ENCODE measurements at places on chromosomes 2 and 18. TPM values are rescaled to one million over a fixed set of nuclear protein-coding genes. Genes with fewer than 3 reads are reported as not detected.

GRCh38 chr2:21486445-21486844 lies 362.7 kb downstream of the TDRD15 start:
- DNase-seq, result no peak

GRCh38 chr18:9751371-9752031 lies 43.4 kb downstream of the RAB31 start:
- no peak for DNase-seq

- DNase-seq, result no peak
Observed at GRCh38 chr2:45232818-45233217, 223.6 kb upstream of the SIX2 start.

GRCh38 chr2:99217929-99218501 lies 37.0 kb downstream of the MRPL30 start:
- DNase-seq, result peak; percentile 36

DNA sequence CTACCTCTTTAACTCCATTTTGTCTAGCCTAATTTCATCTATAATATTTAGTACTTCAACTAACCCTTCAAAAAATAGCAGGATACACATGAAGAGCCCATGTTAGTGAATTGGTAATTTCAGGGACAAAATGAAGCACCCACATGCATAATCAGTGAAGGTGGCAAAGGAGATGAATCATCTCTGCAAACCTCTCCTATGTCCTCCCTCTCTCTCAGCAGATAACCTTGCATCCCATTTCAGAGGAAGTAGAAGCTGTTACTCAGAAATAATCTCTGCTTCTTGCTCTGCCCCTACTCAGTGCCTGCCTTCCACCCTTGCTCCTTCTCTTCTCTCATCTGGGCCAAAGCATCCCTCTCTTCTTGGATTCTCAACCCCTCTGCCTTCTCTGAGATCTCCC lies 60.2 kb upstream of the CAVIN2 start:
- DNase-seq, result no peak

GRCh38 chr2:233817995-233818638 lies 36.2 kb downstream of the HJURP start:
- DNase-seq, result no peak

DNA sequence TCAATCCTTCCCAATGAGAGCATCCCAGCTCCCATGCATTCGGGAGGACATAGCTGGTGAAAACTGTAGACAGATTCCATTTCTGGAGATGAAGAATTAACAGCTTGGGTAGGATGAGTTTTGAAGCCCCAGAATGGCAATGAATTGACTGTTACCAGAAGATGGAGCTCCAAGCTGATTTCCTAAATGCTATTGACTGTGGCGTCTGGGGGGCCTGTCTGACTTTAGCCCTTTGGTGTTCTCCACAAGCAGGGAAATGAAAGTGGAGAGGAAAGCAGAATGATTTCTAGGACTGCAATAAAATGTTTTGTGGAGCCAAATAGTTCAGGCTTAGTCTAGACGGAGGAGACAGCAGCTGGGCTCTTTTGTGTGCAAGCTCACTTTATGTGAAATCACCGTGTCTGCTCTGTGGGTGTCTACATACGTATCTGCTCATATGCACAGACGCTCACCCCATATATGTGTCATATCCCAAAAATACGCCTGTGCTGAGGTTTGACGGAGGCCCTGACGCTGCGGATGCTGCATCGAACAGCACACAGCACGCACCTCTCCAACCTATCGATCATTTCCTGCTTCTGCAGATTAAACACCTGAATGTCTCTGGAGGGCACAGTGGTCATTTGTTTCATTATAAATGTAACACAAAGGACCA lies 166.4 kb upstream of the PXDN start:
- no peak for DNase-seq

DNA sequence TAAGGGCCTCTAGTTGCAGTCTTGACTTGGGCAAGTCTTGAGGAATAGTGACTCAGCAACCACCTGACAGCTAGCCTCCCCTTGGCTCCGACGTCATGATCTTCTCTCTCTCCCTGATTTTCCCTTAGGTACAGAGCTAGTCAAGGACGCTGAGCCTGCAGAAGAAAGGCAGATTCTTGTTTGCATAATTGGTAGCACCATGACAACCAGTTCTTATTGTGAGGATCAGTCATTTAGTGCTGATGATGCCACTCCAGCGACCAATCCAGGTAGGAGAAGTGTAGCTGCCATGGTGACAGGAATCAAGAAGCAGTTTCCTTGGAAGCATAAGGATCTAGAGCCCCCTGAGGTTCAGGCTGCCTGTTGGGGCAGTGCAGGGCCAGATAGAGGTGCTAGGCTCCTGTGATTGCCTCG lies 2.8 kb upstream of the RESP18 start:
- DNase-seq, result no peak

GRCh38 chr18:62781893-62782292 lies 66.6 kb downstream of the PHLPP1 start:
- DNase-seq, result no peak

DNA sequence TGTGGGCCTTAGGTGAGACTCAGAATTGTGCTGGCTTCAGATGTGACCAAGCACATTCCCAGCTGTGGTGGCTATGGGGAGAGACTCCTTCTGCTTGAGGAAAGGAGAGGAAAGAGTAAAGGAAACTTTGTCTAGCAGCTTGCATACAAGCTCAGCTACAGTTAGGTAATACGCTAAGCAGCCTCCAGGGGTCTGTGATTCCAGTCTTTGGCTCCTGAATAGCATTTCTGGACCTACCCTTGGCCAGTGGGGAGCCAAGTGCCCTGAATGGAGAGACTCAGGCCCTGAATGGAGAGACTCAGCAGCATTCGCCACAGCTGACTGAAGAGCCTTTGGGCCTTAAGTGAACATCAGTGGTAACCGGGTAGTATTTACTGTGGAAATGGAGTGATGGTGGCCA lies 227.4 kb upstream of the CDH7 start:
- DNase-seq, result no peak

The ARHGEF33 gene
- 0.35 TPM for total RNA-seq

The PTPN2 gene
- total RNA-seq, result 34.3 TPM

The SCN1A gene
- 0.05 TPM for total RNA-seq

The RBMS1 gene
- total RNA-seq, result 6.3 TPM

The ALLC gene
- not detected for total RNA-seq

The THSD7B gene
- total RNA-seq, result 0.05 TPM

The TBC1D8 gene
- total RNA-seq, result 10.3 TPM

All from colonic mucosa (tissue), 4 donors.